ENCODE measurements at places on chromosomes 1 and 21. TPM values are rescaled to one million over a fixed set of nuclear protein-coding genes. Genes with fewer than 3 reads are reported as not detected.
A peak's percentile ranks its signal among the peaks of the same experiment; 100 is the strongest.

DDR2 gene
- total RNA-seq, result 60.3 TPM

SAMSN1 gene
- total RNA-seq, result 8.3 TPM

FHAD1 gene
- 12.3 TPM for total RNA-seq

STYXL2 gene
- total RNA-seq, result not detected

NBPF26 gene
- 31.7 TPM for total RNA-seq

ESPN gene
- total RNA-seq, result 6.2 TPM

S100A16 gene
- 81.8 TPM for total RNA-seq

GUCA2B gene
- total RNA-seq, result not detected

CFAP45 gene
- total RNA-seq, result 1.6 TPM

MANEAL gene
- 10.2 TPM for total RNA-seq

SYT2 gene
- total RNA-seq, result not detected

OXCT2 gene
- total RNA-seq, result 1.1 TPM

ALDH4A1 gene
- total RNA-seq, result 74.4 TPM

NBPF20 gene
- total RNA-seq, result 4.0 TPM

CRNN gene
- total RNA-seq, result not detected

FCRLB gene
- total RNA-seq, result 3.9 TPM

IL6R gene
- total RNA-seq, result 12.5 TPM

PADI4 gene
- 0.23 TPM for total RNA-seq

DNA sequence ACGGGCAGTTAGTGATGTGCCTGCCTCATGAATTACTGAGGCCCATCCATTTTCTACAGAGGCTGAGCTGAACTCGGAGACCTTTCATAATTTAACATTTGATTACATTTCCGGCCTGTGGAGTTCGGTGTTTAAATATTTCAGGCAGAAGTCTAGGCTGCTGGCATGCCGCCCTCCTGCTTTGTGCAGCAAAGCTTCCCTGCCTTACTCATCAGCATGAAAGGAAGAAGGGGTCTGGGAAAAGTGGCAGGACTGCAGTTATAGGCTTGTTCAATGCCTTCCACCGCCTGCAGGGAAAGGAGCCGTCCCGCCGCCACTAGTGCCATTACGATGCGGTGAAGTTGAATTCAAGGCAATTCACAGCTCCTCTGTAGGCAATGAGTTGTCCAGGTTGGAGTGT is 527.9 kb downstream of the NPHP4 start:
- no peak for DNase-seq

DNA sequence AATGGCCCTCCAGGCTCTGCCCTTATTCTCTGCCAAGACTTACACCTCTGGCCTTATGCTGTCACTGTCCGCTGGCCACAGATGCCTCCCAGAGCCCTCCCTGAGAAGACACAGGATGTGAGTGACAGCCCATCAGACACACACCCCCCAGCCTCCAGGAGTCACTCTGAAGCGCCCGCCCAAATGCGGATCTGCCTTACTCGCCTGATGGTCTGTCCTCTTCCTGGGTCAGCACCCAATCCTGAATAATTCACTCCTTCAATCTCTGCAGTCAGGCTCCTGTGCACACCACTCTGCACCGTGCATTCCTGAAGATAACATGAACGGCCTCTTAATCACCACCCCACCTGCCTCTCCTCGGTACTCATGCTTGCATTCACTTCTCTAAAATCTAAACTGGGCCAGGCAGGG is 14.7 kb downstream of the CLSTN1 start:
- no peak for DNase-seq

DNA sequence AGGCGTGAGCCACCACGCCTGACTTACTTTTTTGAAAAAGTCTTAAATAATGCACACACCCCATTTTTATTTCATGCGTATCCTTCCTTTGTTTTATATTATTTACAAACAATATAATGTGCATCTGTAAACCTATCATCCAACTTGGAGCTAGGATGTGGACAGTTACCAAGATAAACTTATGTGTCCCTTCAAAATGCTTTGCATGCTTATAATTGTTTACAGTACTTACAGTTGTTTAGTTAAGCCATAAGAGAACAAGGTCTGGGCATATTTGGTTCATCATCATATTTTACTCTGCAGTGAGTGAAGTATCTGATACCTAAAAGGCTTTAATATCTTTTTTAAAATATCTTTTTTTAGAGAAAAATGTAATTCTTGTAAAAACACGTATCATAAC is 16.1 kb upstream of the HMGN1 start:
- DNase-seq, result no peak

DNA sequence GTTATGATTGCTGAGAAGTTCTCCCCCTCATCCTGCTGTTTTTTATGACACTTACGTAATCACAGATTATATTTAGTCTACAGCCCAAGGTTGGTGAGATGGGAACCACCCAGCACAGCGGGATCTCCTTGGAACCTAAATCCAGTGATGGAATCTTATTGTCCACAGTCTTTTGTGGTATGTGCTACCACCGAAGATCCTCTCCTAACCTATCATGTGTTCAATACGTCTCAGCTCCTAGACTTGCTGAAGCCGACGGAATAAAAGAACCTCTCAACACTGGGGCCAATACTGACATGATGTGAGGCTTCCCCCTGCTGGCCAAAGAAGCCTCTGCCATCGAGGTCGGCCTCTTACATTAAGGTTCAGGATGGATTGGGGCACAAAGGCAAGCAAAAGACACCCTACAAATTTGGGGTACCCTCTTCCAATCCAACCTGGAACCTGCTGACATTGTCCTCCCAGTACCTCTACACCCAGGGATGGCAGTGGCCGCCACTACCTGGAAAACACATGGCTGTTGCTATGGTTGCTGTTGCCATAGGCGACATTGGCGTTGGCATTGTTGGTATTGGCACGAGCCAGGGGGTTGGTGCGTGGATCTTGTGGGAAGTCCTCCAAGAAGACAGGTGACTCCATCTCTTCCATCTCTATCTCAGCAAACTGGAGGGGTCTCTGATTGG is 19.4 kb upstream of the KIF21B start:
- DNase-seq, result peak; percentile 76

- no peak for DNase-seq
Observed at GRCh38 chr1:20381045-20381641, 90.5 kb downstream of the VWA5B1 start.

DNA sequence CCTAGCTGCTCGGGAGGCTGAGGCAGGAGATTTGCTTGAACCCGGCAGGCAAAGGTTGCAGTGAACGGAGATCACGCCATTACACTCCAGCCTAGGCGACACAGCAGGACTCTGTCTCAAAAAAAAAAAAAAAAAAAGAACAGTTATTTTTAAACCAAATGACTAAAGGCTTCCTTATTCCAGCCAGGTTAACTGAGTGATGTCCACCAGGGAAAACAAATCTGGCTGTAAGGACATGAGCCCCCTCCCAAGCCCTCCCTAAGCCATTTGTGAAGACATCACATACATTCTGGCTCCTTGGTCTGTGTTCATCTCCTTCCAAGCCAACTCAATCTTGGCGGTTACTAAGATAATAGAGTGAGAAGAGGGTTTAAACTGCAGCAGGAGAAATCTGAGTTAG is 8.2 kb downstream of the TMCC2 start:
- DNase-seq, result no peak

- DNase-seq, result no peak
Observed at GRCh38 chr1:190759807-190760206, 282.1 kb upstream of the BRINP3 start.

GRCh38 chr1:223219846-223220610 is 77.0 kb upstream of the TLR5 start:
- no peak for DNase-seq

DNA sequence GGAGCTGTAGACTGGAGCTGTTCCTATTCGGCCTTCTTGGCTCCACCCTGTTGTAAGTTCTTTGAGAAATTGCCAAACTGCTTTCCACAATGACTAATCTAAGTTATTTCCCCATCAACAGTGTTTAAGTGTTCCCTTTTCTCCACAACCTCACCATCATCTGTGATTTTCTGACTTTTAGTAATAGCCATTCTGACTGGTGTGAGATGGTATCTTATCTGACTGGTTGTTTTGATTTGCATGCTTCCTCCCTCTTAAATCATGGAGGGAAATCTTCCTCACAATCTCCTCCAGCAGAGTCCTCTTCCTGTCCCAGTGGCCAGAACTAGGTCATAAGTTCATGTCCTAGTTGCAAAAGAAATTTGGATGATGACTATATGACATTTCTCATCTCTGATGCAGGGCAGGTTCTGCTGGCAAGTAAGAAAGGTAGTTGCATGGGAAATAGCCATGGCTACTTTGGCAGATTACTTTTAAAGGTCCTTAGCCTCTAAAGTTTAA is 294.0 kb downstream of the LRRC40 start:
- DNase-seq, result no peak

DNA sequence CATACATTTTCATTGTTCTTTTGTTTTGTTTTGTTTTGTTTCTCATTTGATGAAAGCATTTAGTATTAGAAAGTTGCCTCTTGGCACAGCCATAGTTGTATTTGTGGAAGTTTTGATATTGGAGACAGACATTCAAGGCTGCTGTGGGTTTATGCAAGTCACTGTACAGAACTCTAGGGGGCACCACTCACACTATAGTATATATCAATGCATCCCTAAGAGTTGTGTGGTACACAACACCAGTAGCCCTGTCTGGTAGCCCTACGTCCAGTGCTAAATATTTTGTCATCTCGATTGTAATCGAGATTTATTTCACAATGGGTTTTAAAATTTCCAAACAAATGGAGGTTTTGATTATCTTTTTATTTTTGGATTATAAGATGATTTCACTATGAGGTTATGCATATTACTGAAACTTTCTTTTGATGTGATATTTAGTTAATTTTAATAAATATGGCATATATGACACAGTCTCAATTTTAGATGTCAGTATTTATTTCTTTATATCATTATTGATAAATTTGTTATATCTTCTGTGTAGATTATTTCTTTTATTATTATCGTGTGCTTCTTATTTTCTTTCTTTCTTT is 112.2 kb downstream of the NR5A2 start:
- no peak for DNase-seq

- DNase-seq, result no peak
Observed at GRCh38 chr1:66342707-66343106, 191.2 kb upstream of the SGIP1 start.

DNA sequence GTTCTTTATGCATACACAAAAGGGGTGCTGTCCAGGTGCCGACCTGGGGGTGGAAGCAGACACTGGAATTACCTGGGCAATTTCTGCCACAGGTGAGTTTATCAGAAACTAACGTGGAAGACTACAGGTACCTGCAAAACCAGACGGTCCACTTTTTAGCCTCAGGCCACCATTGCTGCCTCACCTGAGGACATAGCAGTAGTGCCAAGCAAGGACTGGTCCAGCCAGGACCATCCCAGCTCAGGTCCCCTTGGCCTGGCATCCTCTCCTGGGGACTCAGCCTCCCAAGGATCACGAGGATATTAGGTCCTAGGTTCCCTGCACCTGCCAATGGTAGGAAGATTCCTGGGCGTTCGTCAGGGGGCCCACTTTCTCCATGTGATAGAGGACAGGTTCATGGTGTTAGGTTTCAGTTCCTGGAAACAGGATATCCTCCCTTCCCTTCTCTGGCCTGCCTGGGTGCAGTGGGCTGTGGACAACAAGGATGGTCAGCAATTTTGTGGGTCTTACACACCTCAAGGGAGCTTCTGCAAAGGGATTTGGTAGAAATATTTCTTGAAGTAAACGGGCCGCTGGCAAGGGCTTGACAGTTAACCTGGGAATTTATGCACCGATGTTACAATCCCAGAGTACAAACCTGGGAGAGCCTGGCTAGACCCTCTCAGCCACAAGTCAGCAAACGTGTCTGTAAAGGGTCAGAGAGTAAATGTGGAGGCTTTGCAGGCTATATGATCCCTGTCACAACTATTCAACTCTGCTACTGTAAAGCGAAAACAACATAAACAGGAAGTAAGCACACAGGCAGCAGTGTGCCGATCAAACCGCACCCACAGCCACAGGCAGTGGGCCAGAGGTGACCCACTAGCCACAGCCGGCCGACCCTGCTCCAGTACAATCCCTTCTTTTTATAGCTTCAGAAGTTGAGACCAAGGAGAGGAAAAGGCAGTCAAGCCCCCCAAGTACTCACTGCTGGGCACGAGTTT is 71.4 kb upstream of the RAB4A start:
- peak; percentile 74 for DNase-seq

- DNase-seq, result no peak
Observed at GRCh38 chr1:108070662-108071061, 105.7 kb upstream of the VAV3 start.

GRCh38 chr1:241460098-241460873 is 59.3 kb downstream of the FH start:
- DNase-seq, result no peak

DNA sequence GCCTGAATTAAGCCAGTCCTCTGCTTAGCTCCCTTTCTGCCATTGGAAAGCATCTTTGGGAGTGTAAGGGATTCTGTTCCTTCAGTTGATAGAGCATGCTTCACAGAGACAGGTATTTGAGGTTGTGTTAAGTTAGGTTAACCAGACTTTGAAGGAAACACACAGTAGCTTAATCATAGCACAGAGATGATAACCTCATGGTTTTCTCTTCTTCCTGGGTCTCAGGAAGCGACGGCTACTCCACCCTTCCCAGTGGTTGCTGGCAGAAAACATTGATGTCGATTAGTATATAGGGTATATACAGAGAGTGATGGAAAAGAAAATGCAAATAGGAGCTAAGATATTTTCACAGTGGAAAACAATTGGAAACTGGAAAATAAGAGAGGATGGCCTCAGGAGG is 42.0 kb downstream of the S1PR1 start:
- no peak for DNase-seq

DNA sequence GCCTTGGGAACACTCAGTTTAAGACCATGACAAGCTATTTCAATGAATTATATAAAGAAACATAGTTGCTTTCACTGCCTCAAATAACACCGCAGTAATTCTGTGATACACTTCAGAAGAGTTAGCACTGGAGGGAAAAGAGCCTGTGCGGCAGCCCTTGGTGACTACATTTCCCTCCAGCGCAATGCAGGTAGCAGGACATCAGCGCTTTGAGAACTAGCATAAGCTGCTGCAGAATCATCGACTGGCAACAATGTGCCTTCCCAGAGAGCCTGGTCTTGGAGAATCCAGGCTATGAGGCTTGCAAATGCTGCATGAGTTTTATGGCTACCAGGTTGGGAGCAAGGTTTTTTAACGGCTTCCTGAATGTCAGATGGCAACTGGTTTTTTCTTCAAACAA is 7.5 kb downstream of the NRIP1 start:
- DNase-seq, result no peak

DNA sequence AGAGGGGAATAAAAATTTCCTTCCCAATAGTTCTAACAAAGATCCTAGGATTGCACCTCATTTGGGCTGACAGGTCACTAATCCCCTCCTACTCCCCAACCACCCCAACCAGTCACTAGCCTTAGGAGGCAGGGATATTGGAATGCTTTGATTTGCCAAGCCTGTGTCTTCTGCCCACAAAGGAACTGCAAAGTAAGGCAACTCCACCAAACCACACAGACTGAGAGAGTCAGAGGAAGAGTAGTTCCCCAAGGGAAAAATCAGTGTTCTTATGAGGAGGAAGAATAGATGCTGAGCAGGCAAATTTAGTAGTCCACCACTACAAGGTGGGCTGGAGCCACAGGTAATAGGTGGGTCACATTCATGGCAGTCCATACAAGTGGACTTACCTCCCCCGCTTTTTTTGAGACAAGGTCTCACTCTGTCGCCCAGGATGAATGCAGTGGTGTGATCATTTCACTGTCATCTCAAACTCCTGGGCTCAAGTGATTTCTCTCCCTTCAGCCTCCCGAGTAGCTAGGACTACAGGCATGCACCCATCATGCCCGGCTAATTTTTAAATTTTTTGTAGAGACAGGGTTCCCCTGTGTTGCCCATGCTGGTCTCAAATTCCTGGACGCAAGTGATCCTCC is 3.7 kb upstream of the TMEM39B start:
- DNase-seq, result no peak
